ENCODE measurements at places on chromosomes 4 and X. TPM values are rescaled to one million over a fixed set of nuclear protein-coding genes. Genes with fewer than 3 reads are reported as not detected.

DNA sequence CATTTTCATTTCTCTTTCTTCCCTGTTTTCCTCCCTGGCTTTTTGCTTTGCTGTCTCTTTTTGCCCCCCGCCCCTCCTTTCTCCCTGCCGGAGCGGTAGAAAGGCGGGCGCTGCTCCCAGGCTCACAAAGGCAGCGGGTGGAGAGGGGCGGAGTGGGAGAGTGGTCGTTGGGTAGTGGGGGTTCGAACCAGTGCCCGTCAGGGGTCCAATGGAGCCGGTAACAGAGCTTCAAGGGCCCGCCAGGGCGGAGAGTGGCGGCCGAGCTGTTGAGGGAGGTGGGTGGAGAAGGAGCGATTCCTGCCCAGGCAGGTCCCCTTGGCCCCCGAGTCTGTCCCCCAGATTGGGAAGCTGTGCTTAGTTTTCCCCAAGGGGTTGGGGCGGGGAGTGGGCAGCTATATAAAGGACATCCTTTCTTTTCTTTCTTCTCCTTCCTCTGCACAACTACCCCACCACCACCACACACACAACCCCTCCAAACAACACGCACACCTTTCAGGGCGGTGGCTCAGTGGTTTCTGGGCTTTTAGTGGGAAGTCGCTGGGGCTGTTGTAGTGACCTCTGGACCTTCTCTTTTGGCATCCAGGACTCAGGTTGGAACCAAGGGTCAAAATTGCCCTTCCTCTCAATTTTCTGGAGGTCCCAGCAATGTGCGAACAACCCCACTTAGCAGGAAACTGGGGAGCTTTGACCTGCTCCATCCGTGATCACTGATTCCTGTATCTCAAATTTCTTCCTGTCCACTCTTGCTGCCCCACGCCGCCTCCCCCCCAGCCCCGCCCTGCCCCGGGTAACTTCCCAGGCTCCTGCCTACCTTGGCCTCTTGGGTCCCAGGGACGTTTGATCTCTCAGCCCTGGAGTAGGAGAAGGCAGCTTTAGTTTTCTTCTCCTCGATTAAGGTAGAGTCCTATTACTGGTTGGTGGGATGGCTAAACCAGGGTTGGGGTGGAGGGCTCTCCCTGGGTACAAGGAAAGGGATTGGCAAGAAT lies 1.9 kb downstream of the EFNB1 start:
- DNase-seq: peak; percentile 78

GRCh38 chr4:169620880-169621248 lies 486 bp downstream of the CLCN3 start:
- DNase-seq: no peak

DNA sequence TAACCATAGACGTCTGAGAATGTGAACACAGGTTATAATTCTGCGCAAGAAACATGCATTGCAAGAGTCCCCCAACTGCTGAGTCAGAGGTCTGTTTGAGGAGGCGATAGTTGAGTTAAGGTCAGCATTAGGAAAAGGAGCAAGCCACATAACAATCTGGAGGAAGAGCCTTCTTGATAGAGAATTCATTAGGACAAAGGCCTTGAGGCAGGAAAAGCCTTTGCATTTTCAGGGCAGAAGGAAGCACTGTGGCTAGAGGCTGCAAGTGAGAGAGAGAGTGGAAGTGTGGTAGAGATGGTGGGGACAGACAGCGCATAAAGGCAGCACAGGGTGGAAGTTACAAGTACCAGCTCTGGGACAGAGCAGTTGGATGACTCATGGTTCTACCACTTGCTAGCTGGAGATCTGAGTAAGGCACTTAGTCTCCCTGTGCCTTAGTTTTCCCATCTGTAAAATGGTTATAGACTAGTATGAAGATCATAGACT lies 125.8 kb upstream of the LNX1 start:
- no peak for DNase-seq

- no peak for DNase-seq
Measured at GRCh38 chr4:48331577-48332330, 9.6 kb upstream of the SLAIN2 start.

AGTR2 gene
- not detected for total RNA-seq

CPE gene
- total RNA-seq: 443 TPM

Measured in aorta (tissue), 5 donors.